ENCODE measurements at places on chromosomes 6 and 20.

DNA sequence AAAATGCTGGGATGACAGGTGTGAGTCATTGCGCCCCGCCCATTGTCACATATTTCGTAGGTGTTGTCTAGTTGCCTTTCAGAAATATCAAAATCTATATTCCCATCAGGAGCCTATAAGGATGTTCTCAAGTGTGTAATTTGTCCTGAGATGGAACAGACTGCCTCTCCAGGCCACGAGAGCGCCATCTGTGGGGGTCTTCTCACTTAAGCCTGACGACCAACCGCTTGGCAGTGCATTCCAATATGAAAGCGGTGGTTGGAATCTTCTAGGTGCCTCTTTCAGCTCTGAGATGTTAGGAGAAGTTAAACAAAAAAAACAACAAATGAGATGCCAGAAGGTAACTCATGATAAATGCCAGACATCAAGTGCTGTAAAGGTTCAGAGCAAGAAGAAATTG is 488.5 kb downstream of the QKI start:
- DNase-seq = no peak

DNA sequence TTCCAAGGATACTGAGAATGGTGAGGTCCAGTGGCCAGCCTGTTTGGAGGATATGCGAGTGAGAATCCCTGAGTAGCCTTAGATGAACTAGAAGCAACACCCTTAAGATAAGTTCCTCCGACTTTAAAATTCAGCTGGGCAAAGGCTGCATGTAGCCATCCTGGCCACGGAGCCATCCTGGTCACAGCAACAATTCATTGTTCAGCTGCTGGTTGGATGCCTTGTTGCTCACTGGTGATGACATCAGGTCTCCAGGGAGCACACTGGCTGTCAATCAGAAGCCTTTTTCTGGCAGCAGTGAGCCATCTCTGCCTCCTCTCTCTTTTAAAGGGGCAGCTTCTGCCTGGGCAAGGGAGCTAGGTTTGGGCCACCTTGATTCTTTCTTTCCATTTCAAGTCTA is 22.4 kb upstream of the RIMS4 start:
- DNase-seq = no peak

DNA sequence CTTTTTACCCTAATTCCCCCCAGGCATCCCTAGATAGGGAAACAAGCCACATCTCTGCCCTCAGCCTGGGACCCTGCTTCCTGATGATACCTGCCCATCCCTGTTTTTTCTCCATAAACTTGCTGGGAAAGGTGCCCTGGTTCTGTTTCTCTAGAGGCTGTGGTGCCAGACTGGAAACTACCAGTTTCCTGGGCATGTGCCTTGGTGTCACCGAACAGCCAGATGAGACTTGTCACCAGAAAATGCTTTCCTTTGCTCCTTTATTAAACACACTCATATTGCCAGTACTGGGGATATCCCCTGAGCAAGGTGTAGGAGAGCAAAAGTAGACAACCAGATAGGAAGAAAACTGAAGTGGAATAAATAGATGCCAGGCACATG is 16.8 kb downstream of the SRSF3 start:
- no peak for DNase-seq

- no peak for DNase-seq
Observed at GRCh38 chr6:21027507-21027906, 493.2 kb downstream of the CDKAL1 start.

DNA sequence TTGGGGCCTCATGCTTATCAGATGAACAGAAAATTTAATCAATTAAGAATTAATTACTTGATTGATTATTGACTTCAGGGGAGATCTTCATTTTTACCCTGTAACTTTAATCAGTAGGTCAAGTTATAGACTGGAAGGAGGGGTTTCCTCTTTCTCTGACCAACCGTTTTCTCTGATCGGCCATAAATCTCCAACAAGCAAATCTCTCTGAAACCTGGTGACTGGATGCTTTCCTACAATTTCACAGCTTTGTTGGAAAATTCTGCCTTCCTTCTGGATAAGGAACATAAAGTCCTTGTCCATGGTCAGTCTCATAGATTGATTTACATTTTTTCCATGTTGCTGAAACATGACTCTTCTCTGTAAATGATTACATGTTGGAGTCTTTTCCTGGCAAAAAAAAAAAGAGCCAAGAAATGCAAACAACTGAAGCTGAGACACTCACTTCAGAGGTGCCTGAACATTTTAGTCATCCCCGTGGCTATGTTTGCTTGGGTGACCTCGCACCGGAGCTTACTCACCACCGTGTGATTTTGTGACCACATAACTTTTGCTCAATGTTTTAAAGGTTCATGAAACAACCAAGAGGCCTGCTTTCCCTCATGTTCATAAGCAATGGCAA is 31.0 kb downstream of the IRF4 start:
- DNase-seq = no peak

DNA sequence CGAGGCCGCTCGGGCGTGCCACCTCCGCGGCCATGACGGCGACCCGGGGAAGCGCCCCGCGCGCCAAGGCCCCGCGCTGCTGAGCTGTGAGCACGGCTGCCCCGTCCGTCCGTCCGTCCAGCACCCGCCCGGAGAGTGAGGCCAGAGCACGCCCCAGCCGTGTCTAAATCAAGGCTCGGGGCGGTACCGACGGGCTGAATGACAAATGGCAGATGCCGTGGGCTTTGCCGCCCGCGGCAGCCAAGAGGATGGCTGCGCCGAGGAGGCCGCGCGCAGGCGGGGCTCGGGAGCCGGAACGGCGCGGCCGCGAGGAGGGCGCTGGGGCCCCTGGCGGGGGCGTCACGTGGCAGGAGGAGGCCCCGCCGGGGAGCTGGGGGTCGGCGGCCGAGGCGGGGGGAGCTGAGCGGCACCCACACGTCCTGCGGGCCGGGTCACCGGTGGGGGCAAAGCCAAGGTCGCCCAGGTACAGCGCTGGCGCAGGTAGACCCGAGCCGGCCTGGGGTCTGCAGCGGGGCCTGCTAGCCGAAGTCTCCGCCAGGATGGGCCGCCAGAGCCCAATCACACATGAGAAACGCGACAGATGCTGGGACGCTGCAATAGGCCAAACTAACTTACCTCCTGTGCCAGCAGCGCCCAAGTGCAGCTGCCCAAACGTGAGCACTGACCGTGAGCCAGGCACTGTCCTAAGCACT is at the start of gene PLAGL1:
Gene PLAGL1 (minus strand): TSS at position 140 of the 692 bp plus-strand sequence. CDS start 60,123 bp downstream, outside the sequence.
- DNase-seq = no peak

DNA sequence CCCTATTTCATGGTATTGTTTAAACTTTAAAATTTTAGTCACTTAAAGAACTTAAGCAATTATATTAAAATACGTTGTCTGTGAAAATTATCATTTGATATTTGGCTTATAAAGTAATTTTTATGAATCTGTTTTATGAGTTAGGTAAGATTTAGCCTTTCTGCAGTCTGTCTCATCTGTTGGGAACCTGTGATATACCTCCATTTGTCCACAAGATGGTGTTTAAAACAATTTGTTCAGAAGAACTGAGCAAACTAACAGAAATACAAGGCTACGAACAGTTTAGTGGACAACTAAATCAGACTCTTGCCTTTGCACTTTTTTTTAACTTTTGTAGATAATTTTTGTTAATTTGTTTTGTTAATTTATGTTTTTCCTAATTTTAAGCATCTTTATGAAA is 92.4 kb downstream of the COL9A1 start:
- no peak for DNase-seq

- DNase-seq = no peak
Observed at GRCh38 chr6:40825102-40825501, 213.9 kb downstream of the UNC5CL start.

DNA sequence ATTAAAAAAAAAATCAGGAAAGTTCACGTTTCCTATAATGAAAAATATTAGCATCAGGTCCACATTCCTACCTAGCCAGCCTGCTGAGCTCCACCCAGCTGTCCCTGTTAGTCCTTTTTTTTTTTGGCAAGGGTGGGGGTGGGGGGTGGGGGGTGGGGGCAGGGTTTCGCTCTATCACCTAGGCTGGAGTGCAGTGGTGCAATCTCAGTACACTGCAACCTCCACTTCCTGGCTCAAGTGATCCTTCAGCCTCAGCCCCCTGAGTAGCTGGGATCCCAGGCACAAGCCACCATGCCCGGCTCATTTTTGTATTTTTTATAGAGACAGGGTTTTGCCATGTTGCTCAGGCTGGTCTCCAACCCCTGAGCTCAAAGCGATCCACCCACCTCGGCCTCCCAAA is 7.5 kb upstream of the SLC2A10 start:
- no peak for DNase-seq

DNA sequence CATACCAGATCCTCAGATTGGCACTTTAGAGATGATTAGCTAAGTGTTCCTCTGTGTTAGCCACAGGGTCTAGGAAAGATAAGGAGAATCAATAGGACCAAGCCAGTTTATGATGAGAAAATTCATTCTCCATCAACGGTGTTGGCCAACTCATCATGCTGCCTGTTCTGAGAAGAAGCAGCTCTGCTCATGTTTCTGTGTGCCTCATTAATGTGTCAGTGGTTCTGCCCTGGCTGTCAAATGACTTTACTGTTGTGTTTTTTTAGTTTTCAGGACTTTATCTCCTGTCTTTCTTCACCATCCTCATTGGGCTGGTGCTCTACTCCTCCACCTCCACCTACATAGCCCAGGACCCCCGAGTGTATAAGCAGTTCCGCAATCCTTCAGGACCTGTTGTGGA is 234.3 kb upstream of the PLN start:
- DNase-seq = no peak

DNA sequence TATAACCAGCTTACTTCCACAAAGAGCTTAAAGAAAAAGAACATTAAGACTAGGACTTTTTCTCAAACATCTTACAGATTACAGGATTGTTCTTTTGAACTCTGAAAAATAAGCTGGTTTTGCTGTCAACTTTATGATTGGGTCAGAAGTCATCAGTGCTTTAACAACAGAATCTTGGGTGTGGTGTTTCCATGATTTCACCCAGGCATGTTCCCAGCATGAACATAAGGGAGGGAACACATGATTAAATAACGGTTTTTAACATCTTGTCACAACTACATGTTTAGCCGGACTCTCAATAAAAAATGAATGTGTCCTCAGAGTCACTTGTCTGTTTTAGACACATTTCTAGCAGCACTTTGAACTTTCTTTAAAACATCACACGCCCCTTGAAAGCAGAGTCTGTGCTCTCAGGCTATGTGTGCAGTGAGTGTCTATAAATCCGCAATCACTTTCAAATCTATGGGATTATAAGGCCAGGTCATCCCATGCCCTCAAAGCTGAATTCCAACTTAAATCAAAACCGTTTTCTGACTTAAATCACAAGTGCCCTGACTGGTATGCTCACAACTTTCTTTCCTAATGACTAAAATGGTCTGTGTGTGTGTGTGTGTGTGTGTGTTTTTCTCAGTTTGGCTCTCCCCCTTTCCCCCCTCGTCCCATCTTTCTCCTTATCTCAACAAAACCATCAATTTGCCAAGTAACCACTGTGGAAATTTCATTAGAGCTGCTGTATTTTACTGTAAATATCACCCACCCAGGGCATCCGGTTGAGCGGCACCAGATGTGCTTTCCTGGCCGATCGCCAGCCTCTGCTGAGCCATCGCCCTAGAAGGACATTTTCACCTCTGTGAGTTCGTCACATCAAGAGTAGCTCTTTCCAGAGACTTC is 216.8 kb upstream of the DTNBP1 start:
- no peak for DNase-seq

DNA sequence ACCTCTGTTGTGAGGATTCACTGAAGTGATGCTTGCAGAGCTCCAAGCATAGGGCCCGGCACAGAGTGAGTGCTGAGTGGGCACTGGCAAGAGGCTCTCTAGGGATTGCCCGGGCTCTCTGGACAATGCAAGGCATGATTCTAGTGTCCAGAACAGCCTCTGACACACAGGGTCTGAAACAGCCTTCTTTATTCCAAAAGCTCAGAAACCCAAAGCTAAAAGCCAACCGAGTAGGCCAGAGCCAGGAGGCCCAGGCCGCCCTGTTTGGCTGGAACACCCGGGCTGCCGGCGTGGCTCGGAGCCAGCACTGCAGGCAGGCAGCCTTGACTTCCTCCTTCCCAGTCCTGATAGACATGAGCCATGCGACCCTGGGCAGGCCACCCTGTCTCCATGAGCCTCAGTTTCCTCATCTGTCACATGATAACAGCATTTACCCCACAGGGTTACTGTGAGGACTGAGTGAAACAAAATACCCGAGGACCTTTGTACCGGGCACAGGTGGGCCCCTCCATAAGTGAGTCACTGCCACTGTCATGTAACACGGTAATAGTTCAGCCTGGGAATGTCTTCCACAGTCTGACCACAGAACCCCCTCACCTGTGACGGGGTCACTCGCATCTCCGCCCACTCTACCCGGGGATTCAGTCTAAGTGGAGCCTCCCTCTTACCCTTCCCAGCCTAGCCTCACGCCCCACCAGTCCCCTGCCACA is 51.5 kb downstream of the PTPRT start:
- DNase-seq = no peak

DNA sequence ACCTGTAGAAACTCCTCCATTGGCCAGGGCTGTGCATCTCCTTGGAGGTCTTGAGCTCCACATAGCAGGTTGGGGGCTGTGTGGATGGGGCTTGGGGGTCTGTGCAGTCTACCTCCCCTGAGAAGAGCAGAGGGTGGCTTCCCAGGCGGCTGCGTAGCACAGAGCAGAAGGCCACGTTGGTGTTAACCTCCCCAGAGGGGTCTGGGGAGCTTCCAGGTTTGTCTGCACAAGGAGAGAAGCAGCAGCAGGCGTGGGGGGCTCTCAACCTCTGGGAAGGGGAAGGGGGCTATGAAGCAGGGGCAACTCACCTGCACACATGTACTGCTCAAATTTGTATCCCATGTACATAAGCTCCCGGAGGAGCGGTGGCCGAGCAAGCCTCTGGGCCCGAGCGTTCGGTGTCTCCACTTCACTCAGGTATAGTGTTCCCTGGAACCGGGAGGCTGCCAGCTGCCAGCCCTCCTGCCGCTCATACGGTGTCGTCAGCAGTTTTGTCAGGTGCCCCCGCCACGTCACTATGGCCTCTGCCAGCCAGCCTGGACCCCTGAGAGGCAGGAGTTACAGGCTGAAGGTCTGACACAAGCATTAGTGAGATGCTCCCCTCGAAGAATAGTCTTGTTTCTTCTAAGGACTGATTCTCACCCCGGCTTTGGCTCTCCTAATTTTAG is 1.2 kb downstream of the DXO start:
- DNase-seq = no peak

GRCh38 chr6:168181876-168182275 is 102.9 kb upstream of the FRMD1 start:
- DNase-seq = no peak

DNA sequence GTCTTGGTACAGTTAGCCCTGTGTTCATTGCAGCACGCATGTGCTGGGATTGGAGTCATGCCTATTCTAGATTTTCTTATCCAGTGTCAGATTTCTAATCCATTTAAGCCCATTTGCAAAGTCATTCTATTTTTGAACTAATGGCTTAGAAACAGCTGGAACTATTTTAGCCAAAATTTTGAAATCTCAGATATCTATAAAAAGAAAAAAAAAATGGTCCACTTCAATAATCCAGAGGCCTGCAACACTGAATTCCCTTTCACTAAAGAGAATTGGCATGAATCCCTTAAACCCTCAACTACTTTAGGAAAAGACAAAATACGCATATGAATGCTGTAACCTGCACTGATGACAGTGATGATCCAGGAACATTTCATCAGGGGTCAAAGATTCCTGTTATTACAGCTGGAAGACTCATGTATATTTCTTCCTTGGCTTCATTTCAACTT is 1.5 kb downstream of the COL21A1 start:
- no peak for DNase-seq

- no peak for DNase-seq
Observed at GRCh38 chr6:82138075-82138791, 109.3 kb downstream of the IBTK start.

GRCh38 chr20:25061103-25061799 is 3.3 kb upstream of the ACSS1 start:
- no peak for DNase-seq

All from NCI-H187 treated with DMSO at 0.1 percent for 48 hours (cell line).